Activated naive CD8-positive, alpha-beta T cell treated with anti-CD3 and anti-CD28 coated beads for 36 hours (primary cell): ENCODE measurements at places on chromosomes 11 and 22.

GRCh38 chr11:70415191-70415590 lies 16.9 kb downstream of the CTTN start:
- no peak for DNase-seq

DNA sequence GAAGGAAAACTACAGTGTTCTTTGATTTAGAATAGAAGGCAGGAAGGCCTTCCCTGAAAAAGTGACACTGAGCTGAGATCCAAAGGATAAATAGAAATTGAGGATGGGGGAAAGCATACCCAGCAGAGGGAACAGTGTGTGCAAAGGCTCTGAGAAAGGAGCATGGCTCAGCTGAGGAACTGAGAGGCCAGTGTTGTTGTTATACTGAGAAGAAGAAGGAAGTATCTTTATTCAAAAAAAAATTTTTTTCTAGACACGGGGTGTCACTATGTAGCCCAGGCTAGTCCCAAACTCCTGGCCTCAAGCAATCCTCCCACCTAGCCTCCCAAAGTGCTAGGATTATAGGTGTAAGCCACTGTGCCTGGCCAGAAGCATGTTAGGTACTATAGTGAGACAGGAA lies 3.5 kb upstream of the PIK3C2A start:
- no peak for DNase-seq

- no peak for DNase-seq
Observed at GRCh38 chr11:115523727-115524399, 19.6 kb upstream of the CADM1 start.

- no peak for DNase-seq
Observed at GRCh38 chr11:94504689-94505293, 7.5 kb upstream of the C11orf97 start.

- no peak for DNase-seq
Observed at GRCh38 chr11:112467721-112468120, 207.1 kb upstream of the PLET1 start.

DNA sequence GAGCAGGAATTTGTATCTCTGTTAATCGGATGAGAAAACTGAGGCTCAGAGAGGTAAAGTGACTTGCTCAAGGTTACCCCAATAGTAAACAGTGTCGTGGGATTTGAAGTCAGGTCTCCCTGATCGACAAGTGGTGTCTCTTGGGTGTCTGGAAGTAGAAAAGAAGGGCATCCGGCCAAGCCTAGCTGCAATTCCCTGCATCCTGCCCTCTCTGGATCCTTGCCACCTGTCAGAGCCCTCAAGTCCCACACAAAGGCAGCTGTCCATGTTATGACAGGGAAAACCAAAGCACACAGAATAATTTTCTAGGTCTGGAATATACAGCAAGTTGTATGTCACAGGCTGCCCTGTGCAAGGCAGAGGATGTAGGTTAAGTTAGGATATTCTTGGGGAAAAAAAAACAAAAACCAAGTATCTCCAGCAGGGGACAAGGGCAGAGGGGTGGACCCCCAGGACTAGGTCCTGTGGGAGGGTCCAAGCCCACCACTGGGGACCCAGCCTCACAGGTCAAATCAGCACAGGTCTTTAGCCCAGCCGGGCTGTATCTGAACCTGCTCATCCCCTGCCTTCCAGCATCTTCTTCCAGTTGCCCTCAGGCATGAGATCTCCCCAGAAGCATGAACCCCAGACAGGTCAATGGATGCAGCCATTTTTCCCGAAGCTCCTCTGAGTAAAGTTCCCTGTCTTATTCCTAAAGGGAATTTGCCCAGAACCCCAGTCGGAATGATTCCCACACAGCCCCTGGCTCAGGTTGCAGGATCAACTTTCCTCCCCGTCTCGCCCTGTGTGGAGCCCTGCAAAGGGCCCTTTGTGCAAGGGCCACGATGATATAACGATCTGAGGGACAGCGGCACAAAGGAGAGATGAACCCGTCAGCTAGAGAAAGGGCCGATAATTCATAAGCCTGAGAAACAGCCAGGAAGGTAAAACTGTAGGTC lies 15.0 kb downstream of the USH1C start:
- no peak for DNase-seq

GRCh38 chr11:32382339-32383049 lies 52.8 kb downstream of the WT1 start:
- no peak for DNase-seq

DNA sequence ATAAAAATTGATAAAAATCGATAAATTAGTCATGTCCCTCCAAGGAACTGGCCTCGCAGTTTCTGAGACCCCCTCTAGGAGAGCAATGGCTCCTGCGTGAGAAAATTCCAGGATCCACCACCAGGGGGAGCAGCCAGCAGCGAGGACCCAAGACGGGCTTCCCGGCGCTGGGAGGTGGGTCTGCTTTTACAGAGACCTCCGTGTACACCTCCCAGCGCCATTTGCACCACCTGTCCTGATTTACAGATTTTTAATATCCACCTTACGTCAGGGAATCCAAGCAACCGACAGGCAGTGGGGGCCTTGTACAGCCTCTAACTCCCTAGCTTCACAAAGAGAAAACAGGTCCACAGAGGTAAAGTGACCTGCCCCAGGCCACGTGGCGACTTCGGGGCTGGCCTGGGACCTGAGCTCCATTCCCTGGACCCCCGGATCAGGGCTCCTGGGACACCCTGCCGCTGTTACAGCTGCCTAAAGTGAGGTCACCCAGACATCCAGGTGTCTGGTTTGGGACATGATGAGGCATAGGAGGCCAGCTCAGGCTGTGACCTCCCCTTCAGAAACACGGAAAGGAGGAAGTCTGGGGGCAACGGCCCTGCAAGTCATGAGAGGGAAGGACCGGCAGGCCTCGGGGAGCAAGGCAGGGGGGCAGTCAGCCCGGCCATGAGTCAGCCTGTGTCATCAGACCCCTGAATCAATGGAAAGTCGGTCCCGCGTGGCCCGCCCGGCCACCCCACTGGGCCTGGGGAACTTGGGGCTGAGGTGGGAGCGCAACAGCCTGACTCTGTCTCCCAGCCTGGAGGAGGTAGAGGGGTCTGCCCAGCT lies 3.5 kb downstream of the OSM start:
- peak; percentile 81 for DNase-seq

GRCh38 chr11:60835534-60835846 lies 6.4 kb upstream of the CCDC86 start:
- no peak for DNase-seq

DNA sequence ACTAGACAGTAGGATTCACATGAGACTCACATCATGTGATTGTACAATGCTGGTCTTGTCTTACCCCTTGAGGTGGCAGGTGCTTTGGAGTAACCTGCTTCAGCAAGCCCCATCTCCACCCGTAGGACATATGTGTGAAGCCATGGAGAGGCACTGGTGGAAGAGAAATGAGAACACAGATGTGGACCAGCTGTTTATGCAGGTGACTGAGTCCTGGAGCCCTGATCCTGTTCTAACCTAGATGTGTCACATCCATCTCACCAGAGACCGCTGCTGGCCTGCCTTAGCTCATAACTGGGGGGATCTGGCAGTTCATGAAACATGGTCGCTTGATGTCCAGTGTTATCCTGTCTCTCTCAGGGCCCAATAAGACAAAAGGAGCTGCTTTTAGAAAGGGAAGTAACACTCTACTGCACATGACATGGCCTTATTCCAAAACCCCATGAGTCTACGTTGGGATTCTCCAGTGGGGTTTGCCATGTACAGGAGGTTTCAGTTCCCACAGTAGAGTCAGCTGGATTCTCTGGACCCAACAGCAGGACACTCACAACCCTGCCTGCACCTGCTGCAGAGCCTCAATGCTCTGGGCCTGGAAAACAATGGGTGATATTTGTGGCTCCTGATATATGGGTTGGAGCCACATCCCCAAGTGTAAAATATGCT lies 62.0 kb downstream of the GGTLC2 start:
- DNase-seq, result no peak

DNA sequence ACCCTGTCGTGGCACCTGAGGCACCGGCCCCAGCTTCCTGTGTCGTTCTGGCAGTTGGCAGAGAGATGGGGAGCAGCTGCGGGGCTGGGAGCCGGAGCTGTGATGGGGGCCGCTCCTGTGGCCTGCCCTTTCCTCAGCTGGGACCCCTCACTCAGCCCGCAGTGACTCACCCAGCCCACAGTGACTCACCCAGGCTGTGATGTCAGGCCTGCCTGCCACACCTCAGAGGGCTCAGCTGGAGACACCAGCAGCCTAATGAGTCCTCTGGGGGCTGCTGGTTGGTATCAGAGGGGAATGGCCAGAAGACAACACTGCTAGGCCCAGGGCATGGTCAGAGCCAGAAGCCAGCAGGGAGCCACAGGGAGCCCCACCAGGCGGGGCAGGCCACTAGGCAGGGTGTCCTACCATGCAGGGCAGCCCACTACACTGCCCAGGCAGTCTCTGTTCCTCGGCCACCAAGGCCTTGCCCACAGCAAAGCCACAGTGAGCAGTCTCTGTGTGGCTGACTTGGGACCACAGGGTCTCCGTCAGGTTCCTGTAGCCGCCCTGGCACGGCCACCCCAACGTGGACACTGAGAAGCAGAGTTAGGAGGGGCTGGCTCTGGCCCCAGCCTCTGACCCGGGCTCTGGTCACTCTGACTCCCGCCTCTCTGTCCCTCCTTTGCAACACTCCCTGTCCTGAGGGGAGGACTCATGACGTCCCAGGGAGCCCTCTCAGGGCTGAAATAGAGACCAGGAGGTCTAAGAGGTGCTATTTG lies 4.2 kb upstream of the FXYD2 start:
- DNase-seq, result peak; percentile 93

- no peak for DNase-seq
Observed at GRCh38 chr22:46546466-46547178, 9.2 kb upstream of the CELSR1 start.

- no peak for DNase-seq
Observed at GRCh38 chr11:62075438-62075837, 48.4 kb upstream of the INCENP start.
